Hematopoietic multipotent progenitor cell treated with erythropoietin and hydrocortisone succinate and interleukin-3 and kit ligand, for 17 days (in vitro differentiated cells): ENCODE measurements at places on chromosomes 3 and 15.

- no peak for DNase-seq
Observed at GRCh38 chr3:11924518-11924917, 77.8 kb upstream of the TAMM41 start.

DNA sequence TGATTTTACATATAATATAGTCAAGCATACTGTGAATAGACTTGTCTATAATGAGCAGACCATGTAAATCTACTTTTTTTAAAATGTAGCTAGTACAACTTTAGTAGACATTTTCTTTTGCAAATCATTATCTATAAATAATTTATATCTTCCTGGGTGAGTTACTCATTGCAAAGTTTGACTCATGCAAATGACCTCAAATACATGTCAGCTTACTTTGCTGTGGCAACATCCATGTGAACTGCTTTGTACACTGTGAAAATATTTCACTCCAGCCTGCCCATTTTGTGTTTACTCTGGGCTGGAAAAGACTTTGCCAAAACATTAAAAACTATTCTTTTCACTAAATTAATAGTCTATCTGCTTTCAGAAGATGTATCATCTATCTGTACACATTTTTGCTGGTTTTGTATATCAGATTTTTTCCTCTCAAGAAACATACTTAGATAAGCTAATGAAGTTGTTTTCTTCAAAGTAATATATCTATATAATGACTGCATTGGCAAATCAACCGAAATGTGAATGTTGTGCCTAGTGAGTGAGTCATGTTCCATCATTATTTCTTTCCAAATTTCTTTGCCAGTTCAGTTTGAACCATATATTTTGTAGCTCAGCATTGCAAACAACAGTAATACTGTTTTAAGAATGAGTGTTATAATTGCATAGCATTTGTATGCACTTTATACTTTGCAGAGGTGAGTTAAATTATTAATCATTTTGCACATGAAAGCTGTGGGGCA, 26.5 kb downstream of the IGSF10 start:
- no peak for DNase-seq

DNA sequence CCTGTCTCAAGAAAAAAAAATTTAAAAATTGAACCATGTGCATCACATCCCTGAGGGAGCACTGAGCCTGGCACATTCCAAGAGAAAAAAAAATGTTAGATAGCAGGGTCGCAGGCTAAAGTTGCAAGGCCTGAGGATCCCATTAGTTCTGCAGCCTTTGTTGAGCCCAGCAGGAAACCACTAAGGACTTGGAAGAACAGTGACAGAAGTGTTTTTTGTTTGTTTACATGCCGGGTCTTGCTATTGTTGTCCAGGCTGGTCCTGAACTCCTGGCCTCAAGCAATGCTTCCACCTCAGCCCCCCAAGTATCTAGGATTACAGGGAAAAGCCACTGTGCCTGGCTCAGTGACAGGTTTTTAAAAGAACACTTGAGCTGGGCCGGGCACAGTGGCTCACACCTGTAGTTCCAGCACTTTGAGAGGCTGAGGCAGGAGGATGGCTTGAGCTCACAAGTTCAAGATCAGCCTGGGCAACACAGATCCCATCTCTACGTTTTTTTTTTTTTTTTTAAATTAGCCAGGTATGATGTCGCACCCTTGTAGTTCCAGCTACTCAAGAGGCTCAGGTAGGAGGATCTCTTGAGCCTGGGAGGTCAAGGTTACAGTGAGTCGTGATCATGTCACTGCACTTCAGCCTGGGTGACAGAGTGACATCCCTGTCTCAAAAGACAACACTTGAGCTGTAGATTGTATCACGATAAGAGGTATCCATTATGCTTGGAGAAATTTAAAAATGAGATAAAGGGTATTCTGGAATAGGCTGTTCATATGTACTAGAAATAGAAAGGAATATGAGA, 15.2 kb downstream of the CHAC1 start:
- DNase-seq: no peak

DNA sequence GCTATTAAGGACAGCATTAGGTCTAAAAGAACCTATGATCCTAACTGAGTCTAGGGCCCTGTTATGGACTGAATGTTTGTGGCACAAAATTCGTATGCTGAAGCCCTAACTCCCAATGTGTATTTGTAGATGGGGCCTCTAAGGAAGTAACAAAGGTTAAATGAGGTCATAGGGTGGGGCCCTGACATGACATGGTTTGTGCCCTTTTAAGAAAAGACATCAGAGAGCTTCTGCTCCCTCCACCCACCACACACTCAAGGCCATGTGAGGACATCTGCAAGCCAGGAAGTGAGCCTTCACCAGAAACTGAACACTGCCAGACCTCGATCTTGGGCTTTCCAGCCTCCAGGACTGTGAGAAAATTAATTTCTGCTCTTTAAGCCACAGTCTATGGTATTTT, 49.2 kb downstream of the PHC3 start:
- no peak for DNase-seq
